ENCODE measurements at places on chromosomes 7 and 10.
A peak's percentile ranks its signal among the peaks of the same experiment; 100 is the strongest.

DNA sequence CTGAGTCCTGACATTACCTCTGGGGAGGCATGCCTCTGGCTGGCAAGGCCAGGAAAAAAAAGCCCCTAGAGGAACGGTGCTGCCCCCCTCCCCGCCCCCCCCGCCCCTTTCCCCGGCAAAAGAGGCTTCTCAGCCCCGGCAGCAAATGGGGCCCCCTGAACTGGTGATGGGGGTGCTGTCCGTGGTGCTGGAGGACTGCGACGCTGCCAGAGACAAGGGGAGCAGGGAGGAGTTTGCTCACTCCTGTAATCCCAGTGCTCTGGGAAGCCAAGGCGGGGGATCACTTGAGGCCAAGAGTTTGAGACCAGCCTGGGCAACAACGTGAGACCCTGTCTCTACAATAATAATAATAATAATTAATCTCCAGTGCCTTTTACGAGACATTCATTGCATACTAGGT, 23.7 kb downstream of the SRRM3 start:
- DNase-seq: peak; percentile 88

- DNase-seq: no peak
Observed at GRCh38 chr7:51005074-51005473, 222.4 kb upstream of the GRB10 start.

DNA sequence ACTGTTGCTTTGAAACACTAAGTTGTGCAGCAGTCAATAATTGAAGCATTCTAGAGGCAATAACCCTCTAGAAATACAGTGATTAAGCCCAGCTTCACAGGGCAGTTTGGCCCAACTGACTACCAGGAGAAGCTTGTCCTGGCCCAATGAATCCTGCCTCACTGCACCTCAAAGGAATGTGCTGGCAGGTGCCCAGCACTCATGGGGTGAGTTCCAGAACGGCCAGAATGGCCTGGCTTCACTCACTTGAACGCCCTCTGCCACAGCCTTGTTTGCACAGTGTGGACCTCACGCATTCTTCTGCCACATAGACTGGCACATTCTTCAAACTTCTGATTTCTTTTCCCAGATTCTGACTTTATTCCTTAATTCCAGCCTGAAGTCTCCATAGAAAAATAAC, 6.6 kb upstream of the ITIH2 start:
- DNase-seq: no peak

GRCh38 chr10:43093423-43094076, 16.7 kb downstream of the RET start:
- peak; percentile 69 for DNase-seq

DNA sequence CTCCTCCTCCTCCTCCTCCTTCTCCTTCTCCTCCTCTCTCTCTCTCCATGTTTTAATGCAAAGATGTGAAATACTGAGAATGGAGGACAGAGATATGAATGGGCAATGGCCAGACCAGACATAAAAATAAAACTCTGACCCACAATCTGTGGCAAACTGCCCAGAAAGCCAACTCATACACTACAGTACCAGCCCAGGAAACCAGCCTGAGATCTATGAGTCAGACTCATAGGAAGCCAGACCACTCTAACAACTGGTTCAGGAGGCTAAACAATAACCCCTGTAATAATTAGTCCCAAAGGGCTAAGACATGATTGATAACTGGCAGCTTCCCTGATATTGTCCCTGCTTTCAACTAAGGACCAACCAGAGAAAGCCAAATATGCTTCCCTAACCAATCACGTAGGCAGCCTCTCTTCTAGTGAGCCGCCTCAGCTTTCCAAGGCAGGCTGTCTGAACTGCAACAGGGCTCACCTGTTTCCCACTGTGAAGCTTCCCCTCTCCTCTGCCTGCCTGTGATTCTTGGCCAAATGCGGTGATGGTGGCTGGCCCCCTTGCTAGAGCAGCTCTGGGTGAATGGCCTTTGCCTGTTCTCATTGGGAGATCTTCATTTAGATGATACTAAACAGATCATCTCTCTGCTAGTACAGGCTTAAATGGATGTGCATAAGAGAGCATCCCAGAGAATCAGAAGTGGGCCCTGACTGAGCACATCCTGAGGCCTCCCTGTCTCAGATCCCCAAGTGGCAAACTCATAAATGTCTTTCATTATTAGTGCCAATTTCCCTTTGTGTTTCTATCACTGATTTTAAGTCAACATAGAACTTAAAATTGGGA, 817.6 kb downstream of the TNS3 start:
- DNase-seq: no peak

- no peak for DNase-seq
Observed at GRCh38 chr7:99379043-99379577, 4.6 kb downstream of the ARPC1B start.

- DNase-seq: peak; percentile 19
Observed at GRCh38 chr7:38629651-38630510, 1.3 kb downstream of the AMPH start.

GRCh38 chr10:84548869-84549268, 220.5 kb downstream of the CCSER2 start:
- DNase-seq: peak; percentile 30

DNA sequence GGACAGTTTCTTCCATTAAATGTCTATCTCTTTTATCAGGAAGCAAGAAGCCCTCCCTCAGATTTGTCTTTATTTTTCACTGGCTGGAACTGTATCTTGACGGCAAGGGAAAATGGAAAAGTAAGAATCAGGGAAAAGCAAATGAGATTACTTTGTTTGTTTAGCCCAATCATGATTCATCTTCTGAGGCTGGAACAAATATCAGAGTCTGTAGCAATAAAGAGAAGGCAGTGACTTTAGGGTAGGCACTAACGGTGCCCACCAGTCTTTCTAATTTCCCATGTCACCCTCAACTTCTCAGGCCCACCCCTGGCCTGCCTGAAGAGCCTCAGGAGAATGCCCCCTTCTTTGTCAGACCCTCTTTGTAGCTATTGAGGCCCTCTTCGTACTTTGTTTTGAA, 36.3 kb upstream of the GOLGA7B start:
- DNase-seq: no peak

DNA sequence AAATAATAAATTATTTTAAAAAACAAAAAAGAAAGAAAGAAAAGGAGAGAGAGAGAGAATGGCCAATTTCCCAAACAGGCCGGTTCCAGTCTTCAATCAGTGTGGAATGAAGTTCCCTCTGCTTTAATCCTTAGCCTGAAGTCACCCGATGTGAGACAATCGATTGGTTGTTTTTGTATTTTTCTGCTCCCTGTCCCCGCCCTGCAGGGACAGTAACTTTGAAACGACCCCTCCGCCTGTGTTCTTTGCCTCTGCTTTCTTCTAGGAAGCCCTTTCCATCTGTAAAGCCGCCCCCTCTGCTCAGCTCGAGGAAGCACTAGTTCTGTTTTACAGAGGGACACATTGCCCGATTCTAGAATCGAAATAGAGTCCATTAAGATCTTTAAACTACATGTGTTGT, 33.4 kb downstream of the FOXL3 start:
- no peak for DNase-seq

GRCh38 chr10:71072131-71072822, 140.1 kb upstream of the UNC5B start:
- no peak for DNase-seq

DNA sequence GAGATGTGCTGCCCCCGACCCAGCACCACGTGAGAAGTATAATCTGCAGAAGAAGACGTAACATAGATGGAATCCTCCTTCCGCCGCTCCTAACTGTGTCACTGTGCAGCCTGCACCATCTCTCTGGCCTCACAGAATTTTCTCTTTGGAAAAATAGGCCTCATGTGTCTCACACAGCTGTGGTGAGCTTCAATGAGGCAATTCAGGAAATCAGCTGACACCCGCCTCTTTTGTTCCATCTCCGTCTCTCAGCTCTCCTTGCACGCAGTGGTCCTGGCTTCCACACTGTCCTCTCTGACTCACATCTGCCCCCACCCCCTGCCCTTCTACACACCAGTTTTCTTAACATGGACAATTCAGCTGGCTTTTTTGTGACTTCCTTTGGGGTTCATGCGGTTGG, 7.2 kb downstream of the C10orf90 start:
- DNase-seq: no peak

- no peak for DNase-seq
Observed at GRCh38 chr7:1916601-1916970, 246.5 kb downstream of the ELFN1 start.

DNA sequence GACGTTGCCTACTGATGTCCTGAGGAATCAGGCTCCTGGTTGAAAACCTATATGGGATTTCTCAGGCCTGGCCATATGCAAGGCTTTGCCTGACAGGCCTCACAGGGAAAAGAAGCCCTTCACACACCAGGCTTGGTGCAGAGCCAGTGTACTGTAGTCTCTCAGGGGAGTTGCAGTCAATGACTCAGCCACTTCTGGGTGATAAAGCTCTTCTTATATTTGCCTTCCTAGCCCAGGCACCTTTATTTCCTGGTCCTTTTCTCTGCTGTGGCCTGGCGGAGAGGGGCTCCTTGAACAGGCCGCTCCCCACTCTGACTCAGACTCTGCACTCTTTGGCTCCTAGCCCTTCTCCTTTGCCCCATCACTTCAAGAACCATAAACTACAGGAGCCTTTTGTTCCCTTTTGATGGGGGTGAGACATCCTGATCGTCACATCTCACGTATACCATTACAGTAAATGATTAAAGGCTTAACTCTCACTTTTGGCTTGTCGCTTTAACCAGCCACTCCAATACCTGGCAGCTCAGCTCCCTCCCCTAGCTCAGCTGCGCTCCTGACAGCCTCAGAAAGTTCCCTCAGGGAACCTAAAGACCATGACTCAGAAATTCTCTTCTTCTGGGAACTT, 33.5 kb downstream of the DPY19L1 start:
- no peak for DNase-seq

DNA sequence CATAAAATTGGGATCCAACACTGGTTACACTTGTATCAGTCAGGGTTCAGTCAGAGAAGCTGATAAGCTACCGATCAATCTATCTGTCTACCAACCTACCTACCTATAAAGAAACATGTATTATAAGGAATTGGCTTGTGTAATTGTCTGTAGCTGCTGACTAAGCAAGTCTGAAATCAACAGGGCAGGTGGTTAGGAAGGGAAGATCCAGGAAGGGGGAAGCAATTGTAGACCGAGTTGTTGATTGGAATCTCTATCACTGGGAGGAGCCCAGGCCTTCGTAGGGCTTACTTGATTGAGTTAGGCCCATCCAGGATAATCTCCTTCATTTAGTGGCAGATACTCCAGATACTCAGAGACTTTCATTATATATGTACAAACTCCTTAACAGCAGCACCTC, 271.5 kb upstream of the TEX47 start:
- DNase-seq: no peak

GRCh38 chr10:46557319-46558121, 1.1 kb upstream of the GPRIN2 start:
- DNase-seq: no peak

GRCh38 chr7:40525764-40526163, 391.0 kb downstream of the SUGCT start:
- no peak for DNase-seq

DNA sequence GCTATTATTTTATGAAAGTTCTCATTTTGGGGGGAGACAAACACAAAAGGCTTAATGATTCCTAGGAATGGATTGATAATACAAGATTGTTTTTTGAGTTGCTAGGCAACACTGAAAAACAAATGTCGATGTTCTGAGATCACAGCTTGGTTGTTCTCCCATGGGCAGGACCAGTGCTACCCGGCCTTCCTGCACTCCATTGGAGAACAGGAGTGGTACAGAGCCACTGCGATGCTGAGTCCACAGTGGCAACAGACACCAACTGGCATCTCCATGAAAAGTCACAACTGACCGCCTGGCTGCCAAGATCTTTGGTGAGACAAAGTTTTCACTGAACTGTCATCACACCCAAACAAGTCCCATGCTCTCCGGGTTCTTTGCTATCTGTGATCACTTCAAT, 68.9 kb upstream of the NMT2 start:
- DNase-seq: no peak

DNA sequence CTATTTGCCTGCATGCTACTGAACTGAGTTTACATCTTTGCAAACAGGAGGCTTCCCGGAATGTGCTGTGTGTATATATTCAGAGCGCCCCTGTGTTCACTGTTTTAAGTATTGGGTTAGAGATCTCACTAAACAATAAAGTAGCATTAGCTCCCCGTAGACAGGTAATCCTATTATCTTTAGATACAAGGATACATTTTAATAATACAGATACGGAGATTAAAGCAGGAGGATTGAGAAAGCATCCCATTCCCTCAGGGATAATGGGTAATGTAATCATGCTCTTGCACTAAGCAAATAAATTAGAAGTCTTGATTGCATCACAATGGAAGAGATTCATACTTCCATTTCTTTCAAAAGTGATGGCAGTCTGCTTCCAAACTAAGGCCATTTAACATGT, 809.0 kb downstream of the NRG3 start:
- no peak for DNase-seq

DNA sequence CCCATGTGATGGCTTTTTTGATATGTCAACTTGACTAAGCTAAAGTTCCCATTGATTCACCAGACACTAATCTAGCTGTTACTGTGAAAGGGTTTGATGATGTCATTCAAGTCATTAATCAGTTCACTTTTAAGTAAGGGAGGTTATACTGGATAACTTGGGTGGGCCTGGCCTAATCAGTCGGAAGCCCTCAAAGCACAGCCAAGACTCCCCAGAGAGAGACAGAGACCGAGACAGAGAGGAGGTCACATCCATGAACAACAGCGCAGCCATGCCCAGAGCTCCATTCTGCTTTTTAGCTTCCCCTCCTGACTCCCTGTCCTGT, 103.4 kb downstream of the TRIL start:
- DNase-seq: no peak

DNA sequence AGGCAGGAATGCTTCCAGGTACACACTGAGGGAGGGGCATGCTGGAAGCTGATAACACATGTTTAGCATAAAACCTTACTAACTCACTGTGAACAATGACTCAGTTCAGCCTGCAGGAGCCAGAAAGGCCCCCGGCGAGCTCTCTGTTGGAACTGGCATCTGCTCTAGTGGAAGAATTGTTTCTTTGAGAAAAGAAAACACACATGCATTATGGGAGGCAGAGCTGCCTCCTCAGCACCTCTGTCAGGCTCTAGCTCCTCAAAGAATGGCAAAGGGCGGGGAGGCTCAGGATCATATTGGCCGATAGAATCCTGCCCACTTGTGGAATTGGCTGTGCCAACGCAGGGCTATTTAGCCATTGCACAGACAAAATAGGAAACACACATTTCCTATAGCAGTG, 338.3 kb downstream of the CXCL12 start:
- DNase-seq: peak; percentile 42

DNA sequence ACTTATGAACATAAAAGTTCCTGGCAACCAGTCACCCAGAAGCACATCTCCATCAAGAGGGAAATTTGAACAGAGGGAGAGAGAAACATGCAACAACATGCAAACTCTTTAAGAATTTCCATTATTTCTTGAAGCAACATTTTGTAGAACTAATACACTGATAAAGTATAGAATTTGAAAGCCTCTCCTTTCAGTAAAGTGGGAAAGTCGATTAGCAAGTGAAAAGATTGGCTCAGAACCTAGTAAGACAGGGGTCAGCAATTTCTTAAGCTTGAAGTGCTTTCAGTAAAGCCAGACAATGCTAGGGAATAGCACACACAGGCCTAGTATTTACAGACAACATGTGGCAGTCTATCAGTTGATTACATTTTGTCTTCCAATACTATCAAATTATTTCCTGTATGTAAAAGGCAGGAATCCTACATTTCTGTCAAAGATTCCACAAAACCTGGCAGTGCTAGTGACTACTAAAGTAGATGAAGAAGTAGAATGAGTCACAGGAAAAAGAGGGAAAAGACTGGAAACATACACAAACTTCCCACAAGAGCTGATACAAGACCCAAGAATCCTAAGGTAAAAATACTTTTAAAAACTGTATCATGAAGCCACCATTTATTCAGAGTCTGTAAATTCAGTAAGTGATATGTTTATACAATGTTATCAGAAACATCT, 25.2 kb downstream of the DNAJC1 start:
- DNase-seq: peak; percentile 45

Data from neural progenitor cell (in vitro differentiated cells).